ENCODE measurements at places on chromosomes 7 and 10.

- DNase-seq = no peak
These were observed 280.9 kb upstream of the AKR1E2 start for GRCh38 chr10:4545062-4545461.

DNA sequence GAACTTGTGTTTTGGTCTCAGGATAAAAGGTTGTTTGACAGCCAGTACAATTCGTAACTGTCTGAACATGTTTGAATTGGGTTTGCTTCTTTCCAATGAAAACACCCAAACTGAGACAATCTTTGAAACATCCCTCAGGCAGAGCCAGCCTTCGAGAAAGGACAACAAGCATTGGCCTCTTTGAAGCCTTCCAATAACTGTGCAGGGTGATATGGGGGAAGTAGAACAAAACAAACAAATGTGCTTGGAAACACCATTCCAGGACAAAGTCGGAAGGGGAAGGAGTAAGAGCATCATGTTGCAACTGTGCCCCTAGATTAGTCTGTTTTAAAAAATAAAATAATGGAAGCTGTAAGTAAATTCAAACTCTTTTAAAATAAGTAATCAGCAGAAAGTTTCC is 39.5 kb downstream of the IL2RA start:
- no peak for DNase-seq

- DNase-seq = no peak
These were observed 30.2 kb upstream of the PFKP start for GRCh38 chr10:3037182-3037581.

DNA sequence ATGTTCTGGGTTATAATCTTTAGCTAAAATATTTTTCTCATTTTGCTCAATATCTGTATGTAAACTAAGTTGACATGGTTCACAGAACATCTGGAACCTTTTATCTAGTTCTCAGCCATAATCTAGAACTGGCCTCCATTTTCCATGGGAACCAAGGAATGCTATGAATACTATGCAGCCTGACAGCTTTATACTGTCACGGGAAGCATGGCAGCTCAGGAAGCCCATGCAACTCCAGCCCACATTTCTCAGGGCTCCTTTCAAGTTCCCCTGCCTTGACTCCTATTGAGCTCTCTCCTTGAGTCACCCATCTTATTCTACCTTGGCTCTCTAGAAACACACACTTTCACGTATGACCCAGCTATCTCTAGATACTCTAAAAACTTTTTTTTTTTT is 36.6 kb upstream of the PRKAR2B start:
- DNase-seq = no peak

DNA sequence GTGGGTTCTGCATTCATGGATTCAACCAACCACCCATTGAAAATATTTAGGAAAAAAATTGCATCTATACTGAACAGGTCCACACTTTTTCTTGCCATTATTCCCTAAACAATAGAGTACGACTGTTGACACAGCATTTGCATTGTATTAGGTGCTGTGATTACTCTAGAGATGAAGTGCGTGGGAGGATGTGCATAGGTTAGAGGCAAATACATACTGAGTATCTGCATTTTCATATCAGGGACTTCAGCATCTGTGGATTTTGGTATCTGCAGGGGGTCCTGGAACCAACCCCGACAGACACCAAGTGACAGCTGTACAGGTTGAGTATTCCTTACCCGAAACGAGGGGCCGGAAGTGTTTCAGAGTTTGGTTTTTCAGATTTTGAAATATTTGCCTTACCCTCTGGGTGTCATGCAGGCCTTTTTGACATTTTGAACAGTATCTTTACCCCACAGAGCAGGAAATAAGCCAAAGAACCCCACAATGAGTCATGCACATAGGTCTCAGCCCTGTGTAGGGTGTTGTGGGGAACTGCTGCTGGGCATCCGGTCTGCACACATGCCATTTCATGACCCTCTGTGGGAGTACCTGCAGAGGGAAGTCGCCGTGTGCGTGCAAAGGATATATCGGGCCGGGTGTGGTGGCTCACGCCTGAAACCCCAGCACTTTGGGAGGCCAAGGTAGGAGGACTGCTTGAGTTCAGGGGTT is 14.5 kb downstream of the NUDT5 start:
- DNase-seq = peak; percentile 23

- DNase-seq = no peak
These were observed 415.0 kb downstream of the PARD3 start for GRCh38 chr10:34400075-34400474.

DNA sequence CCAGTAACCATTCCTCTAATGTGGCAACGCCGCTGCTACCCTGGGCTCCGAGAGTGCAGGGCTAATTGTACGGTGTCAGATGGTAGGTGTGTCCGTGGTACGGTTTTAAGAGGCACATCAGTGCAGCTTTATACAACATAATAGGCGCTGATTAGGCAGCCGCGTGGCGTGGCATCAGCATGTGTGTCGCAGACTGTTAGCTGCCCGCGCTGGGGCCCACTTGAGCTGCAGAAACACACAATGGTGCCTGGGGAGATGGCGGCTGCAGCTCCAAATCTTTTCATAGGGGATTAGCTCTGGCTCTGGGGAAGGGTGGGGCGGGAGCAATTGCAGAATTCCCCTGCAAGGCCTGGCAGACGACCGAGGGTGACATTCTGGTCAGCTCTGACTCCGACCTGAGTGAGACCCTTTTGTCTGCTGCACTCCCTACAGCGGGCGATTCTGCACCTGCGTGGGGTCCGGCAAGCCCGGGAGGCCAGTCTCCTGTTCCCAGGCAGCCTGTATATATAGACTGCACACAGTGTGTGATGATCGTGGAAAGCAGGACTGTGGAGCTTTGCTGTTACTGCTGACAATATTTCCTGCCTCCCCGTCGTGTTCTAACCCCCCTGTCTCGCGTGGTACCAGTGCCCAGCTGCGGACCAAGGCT is 722.7 kb upstream of the CELF2 start:
- no peak for DNase-seq

- DNase-seq = no peak
These were observed 435.9 kb upstream of the PHF14 start for GRCh38 chr7:10537764-10538163.

DNA sequence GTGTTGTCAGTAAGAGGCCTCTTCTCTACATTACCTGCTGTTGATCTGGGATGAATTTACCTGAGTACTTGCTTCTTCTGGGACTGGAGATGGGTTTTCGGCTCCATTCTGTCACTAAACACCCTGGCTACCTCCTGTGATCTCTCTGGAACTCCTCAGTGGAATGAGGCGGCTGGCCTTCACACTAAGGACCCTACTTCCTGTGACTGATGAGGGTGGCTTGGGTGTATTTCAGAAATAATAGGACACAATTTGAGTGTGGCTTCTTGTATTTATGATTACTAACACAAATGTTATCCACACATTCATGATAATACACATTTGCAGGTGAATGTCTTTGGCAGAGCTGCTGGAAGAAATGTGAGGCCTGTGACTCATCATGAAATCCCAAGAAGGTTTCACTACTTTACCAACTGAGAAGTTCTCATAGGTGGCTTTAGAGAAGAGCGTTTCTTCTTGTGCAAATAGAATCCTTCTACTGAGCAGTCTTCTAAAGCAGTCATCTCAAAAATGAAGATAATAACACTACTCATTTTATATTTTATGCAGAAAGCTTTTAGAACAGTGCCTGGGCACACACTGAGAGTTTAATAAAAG is 21.3 kb upstream of the EVX1 start:
- no peak for DNase-seq

- no peak for DNase-seq
These were observed 19.9 kb upstream of the HERPUD2 start for GRCh38 chr7:35714862-35715261.

- no peak for DNase-seq
These were observed 225.9 kb downstream of the ANK3 start for GRCh38 chr10:60163786-60164185.

GRCh38 chr7:96253441-96253840 is 68.5 kb downstream of the SLC25A13 start:
- DNase-seq = no peak

DNA sequence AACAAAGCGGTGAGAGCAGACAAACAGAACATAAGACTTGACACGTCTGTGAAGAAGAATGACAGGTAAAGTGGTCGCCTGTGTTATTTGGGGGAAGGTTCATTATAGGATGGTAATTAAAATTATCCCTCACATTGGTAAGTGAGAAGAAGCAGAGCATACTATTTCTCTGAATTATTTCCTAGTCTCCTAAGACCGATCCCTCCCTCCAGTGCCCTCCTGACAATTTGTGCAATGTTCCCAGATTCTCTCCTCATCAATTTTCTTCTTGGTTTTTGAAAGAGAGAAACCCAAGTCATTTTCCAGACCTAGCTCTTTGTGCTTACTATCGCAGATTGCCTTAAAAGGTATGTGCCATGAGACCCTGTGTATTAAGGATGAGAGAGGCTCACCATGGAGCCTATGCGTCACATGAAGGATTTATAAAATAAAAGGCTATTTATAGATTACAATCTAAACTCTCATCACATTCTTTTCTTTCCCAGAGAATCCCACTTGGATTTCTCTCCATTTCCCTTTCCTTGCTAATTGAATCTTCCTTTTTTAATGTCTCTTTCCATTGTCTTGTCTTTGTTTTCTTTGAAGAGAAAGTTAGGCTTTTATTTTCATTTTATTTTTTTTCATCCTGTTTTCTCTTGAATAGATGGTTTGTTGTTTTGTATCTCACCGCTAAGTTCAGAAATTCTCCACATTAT is 112.0 kb downstream of the PPP1R3A start:
- no peak for DNase-seq

DNA sequence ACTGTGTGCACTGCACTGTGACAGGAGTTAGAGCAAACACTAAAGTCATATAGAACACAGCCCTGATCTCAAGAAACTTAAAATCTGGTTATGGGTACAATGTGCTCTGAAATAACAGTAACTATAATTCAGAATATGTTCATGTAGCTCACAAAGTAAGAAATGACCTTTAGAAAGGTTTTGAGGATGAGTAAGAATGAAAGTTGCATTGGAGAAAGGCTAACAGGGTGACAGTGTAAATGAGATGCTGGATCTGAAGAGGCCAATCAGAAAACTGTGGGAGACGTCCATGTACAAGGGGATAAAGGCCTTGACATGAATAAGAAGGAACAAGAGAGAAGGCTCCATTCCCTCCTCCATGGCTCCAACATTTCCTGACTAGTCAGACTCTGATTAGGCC is 124.7 kb downstream of the GRM3 start:
- DNase-seq = no peak

- no peak for DNase-seq
These were observed 182.9 kb upstream of the INHBA start for GRCh38 chr7:41885748-41886147.

DNA sequence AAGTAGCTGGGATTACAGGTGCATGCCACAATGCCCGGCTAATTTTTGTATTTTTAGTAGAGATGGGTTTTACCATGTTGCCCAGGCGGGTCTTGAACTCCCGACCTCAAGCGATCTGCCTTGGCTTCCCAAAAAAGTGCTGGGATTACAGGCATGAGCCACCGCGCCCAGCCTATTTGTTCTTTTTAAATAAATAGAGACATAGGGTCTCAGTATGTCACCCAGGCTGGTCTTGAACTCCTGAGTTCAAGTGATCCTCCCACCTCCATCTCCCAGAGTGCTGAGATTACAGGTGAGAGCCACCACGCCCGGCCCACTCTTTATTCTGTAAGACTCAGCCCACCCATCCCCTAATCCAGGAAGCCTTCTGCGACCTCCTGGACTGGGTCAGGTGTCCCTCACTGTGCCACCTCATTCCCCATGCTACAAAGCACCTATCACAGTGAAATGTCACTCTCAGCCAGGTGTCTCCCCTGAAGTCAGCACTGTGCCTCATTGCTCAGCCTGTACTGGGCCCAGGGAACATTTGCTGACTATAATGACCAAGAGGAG is 2.8 kb downstream of the TMEM120A start:
- DNase-seq = no peak

GRCh38 chr7:22868509-22868908 is 45.9 kb upstream of the TOMM7 start:
- no peak for DNase-seq

GRCh38 chr10:58742141-58742540 is 229.5 kb downstream of the BICC1 start:
- DNase-seq = no peak

GRCh38 chr7:28957064-28957750 is 923 bp downstream of the TRIL start:
- no peak for DNase-seq

DNA sequence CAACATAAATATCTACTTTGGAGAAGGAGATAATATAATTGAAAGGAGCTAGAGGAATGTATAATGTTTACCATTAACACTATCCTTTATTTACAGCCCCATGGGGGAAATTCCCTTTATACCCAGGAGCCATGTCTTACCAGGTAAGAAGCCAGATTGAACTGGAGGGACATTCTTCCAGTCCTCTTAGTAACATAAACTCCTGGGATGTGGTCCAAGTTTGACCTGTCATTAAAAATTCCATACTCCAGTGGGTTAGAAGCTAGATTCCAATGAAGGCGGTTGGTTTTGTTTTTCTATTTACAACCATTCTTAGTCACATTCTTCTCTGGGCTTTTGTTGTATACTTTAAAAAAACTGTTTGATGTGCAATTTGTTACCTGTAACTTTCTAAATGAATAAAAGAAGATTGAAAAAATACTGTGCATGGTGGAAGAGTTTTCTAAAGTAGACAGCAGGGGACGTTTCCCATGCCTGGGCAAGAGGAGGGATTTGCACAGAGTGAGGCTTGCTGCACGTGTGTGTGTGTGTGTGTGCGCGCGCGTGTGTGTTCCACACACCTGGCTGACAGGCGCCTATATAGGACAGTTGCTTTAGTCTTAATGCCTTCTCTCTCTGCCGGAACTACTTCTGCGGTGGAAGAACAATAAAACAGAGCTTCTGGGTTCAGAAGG is 2.0 kb downstream of the PLCE1 start:
- no peak for DNase-seq

- no peak for DNase-seq
These were observed 7.9 kb downstream of the LAT2 start for GRCh38 chr7:74217455-74218342.

DNA sequence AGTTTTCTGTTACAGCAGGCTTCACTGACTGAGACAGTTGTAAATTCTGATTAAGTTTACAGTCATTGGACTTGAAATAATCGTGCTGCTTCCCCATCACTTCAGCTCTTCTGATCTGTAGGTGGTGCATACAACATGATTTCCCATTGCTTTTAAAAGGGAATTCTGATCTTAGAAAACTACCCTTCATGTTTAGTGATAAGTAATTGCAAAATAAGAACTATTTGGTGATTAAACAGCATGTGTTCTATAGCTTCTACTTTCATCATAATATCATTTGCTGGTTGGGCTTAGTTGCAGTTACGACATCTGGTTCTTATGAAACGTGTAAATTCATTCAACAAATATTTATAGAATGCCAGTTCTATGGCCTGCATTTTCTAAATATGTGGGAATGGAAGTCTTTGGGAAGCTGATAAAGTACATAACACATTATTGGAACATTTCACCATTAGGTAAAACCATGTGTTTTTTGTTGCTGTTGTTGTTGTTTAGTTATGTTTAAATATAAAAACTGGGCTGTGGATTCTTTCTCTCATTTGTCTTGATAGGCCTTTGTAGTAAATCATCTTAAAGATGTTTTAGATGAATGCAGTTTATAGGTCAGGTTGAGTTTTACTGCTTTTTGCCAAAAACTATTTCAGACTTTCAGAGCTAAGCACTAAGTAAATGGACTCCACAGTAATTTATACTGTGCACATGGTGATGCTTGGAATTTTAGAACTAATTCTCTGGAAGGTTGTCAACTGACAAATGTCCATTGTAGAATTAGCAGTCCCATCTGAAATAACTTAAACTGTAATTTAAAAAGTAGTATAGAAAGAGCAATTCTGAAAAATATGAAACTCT is 13.1 kb downstream of the GNAI1 start:
- DNase-seq = no peak

Data from stimulated activated CD8-positive, alpha-beta memory T cell treated with anti-CD3 and anti-CD28 coated beads, Interleukin-7, amount 100 ng/mL, for 1 hour (primary cell).